Activated CD4-positive, alpha-beta T cell treated with anti-CD3 and anti-CD28 coated beads for 1 hour (primary cell): ENCODE measurements at places on chromosomes 2 and 18.

DNA sequence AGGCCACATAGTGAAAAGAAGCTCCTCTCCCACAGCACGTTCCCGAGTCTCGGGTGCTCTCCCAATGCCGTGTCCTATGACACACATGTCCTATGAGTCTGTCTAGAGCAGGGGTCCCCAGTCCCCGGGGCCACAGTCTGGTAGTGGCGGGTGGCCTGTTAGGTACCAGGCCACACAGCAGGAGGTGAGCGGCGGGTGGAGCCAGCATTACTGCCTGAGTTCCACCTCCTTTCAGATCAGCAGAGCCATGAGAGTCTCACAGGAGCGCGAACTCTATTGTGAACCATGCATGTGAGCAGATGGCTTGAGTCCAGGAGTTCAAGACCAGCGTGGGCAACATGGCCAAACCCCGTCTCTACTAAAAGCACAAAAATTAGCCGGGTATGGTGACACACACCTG, 112.6 kb downstream of the ZBTB7C start:
- no peak for DNase-seq

- no peak for DNase-seq
Measured at GRCh38 chr2:150619607-150620330, 132.3 kb upstream of the RND3 start.

DNA sequence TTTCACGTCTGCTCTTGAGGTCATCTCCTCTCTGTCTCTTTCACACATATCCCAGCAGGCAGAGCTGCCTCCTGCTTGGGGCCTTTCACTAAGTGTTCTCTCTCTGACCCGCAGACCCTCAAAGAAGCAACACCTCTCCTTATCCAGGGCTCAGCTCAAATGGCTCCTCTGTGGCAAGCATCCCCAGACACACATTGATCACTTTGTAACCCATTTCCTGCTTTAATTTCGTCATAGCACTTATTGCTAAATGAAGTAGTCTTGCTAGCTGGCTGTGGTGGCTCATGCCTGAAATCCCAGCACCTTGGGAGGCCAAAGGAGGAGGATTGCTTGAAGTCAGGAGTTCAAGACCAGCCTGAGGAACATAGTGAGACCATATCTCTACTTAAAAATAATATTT, 41.4 kb downstream of the SGPP2 start:
- no peak for DNase-seq

- no peak for DNase-seq
Measured at GRCh38 chr2:170332676-170333402, 154.9 kb downstream of the MYO3B start.

DNA sequence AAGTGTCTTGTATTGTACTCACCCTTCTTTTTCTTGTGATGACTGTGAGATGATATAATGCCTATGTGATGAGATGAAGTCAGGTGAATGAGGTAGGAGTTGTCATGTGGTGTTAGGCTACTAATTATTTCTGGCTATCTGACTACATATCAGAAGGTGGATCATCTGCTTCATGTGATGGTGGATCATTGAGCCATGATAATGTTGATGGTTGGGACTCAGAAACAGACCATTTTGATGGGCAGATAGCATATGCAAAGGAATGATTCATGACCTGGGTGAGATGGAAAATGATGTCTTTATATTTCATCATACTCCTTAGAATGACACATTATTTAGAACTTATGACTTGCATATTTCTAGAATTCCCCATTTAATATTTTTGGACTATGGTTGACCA, 19.5 kb downstream of the ANKRD30B start:
- no peak for DNase-seq

- no peak for DNase-seq
Measured at GRCh38 chr2:141259683-141260082, 871.1 kb downstream of the LRP1B start.

DNA sequence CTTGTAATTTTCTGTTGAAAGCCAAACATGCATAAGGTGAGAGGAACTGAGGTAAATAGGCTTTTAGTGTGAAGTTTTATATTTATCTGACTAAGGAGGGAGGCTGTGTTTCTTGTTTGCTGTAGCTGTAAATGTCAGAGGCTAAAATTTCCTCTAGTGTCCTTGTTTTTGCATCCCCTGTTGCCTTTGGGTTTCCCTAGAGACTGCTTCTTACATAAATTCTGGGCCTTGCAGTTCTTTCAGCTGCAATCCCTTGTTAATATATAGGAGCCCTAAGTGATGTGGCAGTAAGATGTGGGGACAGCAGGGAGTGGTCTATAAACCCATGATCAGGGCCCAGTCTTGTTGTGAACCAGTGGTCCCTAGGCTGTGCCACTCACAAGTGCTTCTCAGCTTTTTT, 7.5 kb upstream of the IMP4 start:
- no peak for DNase-seq

DNA sequence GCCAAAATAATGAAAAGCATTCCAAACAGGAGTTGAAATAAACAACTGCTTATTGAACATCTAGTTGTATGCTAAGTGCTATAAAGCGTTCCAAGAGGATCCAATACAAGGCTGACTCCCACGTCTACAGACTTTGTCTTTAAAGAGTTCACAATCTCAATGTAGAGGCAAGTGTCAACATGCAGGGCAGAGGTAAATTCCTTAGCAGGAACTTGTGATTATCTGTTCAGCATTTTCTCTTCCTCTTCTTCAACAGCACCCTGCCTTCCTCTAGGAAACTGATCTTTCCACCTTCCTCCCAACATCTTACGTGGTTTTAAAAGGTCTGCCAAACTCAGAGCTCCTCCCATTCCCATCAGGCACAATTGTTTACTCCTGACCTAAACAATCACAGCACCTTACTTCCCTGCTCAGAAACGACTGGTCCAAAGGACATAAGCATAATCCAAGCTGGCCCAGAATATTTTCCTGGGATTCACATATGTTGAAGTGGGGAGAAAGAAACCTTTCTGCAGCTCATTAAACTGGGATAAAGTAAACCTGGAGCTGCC, 83.9 kb downstream of the ITSN2 start:
- DNase-seq: no peak

- DNase-seq: no peak
Measured at GRCh38 chr2:169301596-169302335, 60.6 kb downstream of the LRP2 start.

GRCh38 chr2:72024451-72025175, 123.0 kb downstream of the CYP26B1 start:
- DNase-seq: no peak

DNA sequence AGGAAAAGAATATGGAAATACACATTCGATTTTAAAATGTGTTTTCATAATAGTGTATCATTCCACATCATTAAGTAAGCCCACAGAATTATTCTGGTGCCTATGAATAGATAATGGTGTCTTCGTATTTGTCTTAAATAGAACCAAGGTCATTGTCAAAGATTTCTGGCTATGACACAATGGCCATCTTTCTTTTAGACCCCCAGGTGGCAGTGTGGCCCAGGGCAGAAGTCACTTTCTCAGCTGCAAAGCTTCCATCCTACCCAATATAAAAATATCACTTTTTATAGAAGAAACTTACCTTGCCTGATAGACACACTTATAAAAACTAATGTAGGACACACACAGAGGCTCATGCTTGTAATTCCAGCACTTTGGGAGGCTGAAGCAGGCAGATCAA, 57.5 kb downstream of the ZRANB3 start:
- no peak for DNase-seq

DNA sequence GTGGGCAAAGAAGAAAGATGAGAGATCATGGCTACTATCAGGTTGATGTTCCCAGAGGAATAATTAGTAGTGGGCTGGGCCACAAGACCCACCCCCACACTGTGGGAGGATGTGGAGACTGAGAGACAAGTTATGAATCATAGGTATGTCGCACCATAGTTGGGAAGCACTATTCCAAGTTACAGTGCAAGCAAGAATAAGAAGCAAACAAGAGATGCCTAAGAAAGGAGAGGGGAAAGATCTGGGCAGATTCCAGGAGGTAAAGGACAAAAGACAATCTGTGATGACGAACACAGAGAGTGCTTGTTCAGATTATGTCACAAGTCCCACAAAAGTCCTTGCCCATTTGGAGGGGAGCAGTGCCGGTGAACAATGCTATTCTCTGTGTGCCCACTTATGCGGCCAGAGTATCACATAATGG, 56.6 kb downstream of the FAM228A start:
- DNase-seq: no peak

GRCh38 chr18:75863696-75864095, 436.2 kb upstream of the SMIM21 start:
- no peak for DNase-seq

DNA sequence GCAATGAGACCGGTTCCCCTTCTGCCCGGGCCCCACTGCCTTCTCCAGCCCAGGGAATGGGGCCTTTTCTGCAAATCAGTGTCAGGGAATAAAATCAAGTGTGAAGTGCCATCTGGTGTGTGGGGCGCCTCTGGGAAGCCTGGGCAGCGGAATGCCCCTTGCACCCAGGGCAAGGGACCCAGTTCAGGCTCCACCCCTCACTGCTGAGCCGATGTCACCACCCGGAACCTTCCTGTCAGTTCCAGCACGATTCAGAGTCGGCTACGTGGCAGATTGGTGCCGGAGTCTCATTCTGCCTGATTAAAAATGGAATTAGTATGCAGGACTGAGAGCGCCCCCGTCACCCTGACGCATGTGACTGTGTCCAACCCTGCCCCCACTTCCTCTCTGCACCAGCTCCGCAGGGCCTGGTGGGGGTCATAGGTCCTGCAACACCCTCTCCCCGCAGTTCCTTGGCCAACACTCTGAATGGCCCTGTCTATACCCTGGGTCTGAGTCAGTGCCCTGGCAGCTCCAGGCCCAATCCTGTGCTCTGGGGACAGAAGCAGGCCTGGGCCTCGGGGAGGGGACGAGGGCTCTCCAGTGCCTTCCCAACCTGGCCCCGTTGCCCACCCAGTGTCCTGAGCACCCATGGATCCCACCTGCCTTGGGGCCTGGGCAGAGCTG, 8.2 kb upstream of the ALPI start:
- DNase-seq: no peak

- no peak for DNase-seq
Measured at GRCh38 chr2:168852481-168852880, 37.7 kb downstream of the SPC25 start.

GRCh38 chr2:219396863-219397457, 9.2 kb upstream of the DNPEP start:
- no peak for DNase-seq

GRCh38 chr2:67462738-67463496, 65.8 kb downstream of the ETAA1 start:
- DNase-seq: no peak

DNA sequence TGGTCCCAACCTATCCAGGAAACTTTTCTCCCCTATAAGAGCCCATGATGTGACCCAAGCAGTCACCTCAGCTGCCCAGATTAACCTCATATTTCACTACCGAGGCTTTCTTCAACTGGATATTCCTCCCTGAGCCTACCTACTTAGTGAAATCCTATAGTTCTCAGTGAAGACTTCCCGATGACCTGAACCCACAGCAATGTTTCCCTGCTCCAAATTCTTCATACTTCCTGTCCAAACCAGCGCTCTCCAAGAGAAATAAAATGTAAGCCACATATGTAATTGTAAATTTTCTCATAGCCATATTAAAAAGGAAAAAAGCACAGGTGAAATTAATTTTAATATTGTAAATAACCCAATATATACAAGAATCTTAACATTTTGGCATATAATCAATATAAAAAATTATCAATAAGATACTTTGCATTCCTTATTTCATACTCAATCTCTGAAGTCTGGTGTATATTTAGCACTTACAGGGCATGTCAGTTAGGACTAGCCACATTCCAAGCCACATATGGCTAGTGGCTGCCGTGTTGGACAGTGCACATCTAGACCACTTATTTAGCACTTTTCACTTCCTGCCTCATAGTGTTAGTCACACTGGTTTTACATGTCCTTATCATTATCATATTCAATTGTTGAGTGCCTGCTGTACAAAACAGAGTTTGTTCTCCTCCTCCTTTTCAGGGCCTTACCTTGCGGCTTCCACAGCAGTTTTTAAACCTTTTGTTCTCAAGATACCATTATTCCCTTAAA, 1.9 kb upstream of the STAT4 start:
- DNase-seq: no peak

- no peak for DNase-seq
Measured at GRCh38 chr2:229313591-229313990, 42.5 kb upstream of the PID1 start.

GRCh38 chr2:208315081-208315788, 49.2 kb downstream of the PIKFYVE start:
- no peak for DNase-seq

- no peak for DNase-seq
Measured at GRCh38 chr2:236970656-236971010, 115.1 kb upstream of the COPS8 start.

GRCh38 chr2:63613391-63613901, 24.7 kb downstream of the MDH1 start:
- no peak for DNase-seq

- no peak for DNase-seq
Measured at GRCh38 chr2:211347328-211347727, 790.9 kb downstream of the CPS1 start.

DNA sequence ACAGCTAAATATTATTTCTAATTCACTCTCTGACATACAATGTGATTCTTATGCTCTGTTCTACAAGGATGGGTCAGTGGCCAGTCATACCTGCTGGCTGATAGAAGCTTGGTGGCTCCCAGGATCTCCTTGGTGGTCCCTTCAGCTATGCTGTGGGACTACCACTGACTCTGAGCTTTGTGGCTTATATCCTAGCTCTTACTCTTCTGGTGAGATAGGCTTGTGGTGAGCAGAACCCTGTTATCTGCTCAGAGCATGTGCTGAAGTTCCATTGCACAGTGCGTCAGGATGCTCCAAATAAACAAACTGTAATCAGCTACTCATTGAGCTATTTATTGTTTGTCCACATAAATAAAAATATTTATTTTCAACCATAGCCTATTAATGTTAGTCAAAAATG, 51.7 kb downstream of the MFSD6 start:
- DNase-seq: no peak

DNA sequence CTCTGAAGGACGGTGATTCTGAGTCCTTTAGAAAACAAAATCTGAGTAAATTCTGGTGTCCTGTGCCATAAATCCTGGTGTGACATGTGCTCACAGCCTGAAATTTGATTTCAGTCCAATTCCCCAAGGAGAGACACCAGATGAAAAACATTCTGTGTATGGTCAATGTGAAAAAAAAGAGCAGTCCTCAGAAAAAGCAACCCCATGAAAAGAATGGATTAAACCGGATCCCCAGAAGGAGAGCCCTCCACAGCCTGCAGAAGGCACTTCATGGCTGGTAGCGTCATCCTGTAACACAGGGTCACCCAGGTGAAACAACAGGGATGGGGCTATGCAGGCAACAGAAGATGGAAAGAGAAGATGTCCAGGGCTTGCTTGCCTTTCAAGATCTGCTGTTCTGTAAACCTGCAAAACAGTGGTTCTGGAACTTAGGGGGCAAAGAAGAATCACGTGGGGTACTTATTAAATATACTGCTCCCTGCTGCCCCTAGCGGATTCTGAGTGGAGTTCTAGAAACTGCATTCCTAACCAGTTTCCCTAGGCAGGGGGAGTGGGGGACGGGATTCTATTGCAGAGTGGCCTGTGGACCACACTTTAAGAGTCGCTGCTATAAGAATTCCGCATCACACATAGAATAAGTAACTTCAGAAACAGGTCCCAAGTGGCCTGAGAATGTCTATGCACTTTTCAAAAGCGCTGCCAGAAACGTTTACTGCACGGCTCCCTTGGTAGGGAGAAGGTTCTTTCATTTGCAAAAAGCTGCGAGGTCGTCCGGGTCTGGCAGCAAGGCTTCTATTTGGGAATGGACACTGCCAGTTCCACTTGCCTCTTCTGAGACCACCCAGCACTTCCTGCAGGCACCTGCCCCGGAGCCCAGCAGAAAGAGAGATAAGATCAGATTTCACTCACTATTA, 118.9 kb upstream of the ARL5A start:
- DNase-seq: no peak
